Right renal cortex interstitium (tissue), 3 donors: ENCODE measurements at places on chromosomes 3 and 15. TPM values are rescaled to one million over a fixed set of nuclear protein-coding genes. Genes with fewer than 3 reads are reported as not detected.
A peak's percentile ranks its signal among the peaks of the same experiment; 100 is the strongest.

GRCh38 chr15:48751595-48751994 lies 59.3 kb downstream of the CEP152 start:
- DNase-seq = no peak

- no peak for DNase-seq
These were observed 326.4 kb upstream of the ARL6 start for GRCh38 chr3:97438131-97438530.

GRCh38 chr3:12574661-12575060 lies 17.8 kb downstream of the MKRN2 start:
- no peak for DNase-seq

Gene MCF2L2
- polyA plus RNA-seq = 0.71 TPM

Gene TNFSF10
- 44.3 TPM for polyA plus RNA-seq

GRCh38 chr3:113977822-113978221 lies 30.0 kb downstream of the ZDHHC23 start:
- no peak for DNase-seq

GRCh38 chr3:17678116-17678741 lies 64.2 kb downstream of the TBC1D5 start:
- DNase-seq = no peak

- DNase-seq = no peak
These were observed 312.1 kb upstream of the CHRM5 start for GRCh38 chr15:33656168-33656567.

Gene CGNL1
- polyA plus RNA-seq = 70.8 TPM

DNA sequence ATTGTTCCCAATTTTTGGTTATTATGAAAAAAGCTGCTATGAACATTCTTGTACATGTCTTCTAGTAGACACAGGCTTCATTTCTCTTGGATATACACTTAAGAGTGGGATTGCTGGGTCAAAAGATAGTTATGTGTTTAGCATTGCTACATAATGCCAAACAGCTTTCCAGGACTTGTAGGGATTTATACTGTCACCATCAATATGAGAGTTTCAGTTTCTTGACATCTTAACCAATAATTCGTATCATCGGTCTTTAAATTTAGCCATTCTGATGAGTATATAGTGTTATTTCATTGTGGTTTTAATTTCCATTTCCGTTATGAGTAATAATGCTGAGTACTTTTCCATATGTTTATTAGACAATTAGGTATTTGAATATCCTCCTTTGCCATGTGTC lies 190.3 kb upstream of the PFN2 start:
- DNase-seq = no peak

- DNase-seq = peak; percentile 4
These were observed 203.2 kb upstream of the PPP2R3A start for GRCh38 chr3:135762188-135762856.

GRCh38 chr3:54056521-54056920 lies 65.8 kb upstream of the CACNA2D3 start:
- DNase-seq = no peak

DNA sequence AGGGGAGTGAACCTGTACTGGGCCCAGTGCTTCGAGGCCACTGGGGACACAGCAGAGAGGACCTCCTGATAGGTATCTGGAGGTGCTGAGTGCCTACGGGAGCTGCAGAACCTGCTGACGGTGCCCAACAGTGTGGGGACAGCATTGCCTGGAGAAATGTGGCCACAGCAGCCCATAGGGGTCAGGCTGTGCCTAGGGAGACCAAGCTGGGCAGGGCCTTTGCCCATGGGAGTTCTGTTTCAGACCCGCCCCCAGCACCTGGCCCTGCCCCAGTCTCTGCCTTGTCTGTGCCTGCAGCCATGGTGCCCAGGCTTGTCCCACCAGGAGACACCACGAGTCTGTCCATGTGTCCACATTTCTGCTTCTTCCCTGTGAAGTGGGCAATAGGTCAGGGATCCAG lies 15.3 kb upstream of the RPL32 start:
- DNase-seq = no peak

GRCh38 chr3:149586871-149587270 lies 71.0 kb downstream of the WWTR1 start:
- no peak for DNase-seq

Gene PLSCR2
- 0.74 TPM for polyA plus RNA-seq

DNA sequence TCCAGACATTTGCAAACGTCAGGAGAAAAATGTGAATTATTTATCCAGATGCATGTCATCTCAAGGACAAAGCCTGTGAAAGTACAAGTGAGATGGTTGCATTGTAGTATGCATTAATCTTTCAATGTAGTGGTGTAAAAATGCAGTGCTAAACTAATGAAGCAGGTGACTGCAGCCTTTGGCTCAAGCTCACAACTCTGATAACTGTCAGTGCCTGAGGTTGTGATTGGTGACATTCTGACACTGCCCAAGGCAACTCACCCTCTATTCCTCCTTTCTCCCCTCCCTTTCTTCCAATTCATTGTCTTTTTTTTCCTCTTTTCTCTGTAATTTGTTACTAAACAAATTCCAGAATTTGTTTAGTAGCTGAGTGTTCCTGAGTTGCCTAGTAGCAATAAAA lies 20.0 kb upstream of the TMOD3 start:
- DNase-seq = no peak

GRCh38 chr15:100192097-100193080 lies 149.4 kb downstream of the ADAMTS17 start:
- no peak for DNase-seq

Gene CHRM5
- polyA plus RNA-seq = 0.07 TPM

- no peak for DNase-seq
These were observed 27.4 kb upstream of the SNTN start for GRCh38 chr3:63624941-63625560.

GRCh38 chr3:9779721-9780457 lies 10.1 kb upstream of the CAMK1 start:
- no peak for DNase-seq

Gene GOLGA6L1
- not detected for polyA plus RNA-seq

DNA sequence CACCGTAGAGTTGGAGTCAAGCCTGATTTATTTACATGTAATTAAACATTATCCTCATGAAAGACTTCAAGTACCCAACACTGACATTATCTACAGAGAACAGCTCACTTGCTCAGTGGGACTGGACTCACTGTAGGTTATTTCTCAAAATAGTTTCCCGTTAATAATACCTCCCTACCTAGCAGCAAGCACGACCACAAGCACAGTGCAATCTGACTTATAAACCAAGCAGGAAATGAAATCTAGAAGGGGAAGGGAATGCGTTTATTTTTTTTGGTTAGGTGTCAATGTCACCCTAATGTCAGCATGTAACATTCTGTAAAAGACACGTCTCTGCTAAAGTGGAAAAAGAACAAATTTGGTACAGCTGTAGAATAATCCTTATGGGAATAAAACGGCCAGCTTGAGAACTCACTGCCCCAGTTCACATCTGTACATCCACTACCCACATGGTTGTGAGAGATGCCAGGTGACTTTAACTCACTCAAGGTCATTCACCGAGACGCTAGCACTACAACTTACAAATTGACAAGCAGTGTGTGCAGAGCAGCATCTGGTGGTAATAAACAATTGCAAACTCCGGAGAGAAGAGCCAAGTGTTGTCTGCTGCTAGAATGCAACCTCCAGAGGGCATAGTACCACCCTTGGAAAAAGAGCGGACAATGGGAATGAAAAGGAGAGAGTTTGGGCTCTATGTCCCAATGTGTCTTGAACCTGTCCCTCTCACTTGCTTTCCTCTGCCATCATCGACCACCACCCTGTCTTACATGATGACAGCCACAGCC lies 242.5 kb downstream of the CADPS start:
- no peak for DNase-seq

GRCh38 chr3:162546910-162547309 lies 1050.3 kb downstream of the OTOL1 start:
- DNase-seq = no peak

- no peak for DNase-seq
These were observed 7.3 kb downstream of the CYP19A1 start for GRCh38 chr15:51331141-51331540.

DNA sequence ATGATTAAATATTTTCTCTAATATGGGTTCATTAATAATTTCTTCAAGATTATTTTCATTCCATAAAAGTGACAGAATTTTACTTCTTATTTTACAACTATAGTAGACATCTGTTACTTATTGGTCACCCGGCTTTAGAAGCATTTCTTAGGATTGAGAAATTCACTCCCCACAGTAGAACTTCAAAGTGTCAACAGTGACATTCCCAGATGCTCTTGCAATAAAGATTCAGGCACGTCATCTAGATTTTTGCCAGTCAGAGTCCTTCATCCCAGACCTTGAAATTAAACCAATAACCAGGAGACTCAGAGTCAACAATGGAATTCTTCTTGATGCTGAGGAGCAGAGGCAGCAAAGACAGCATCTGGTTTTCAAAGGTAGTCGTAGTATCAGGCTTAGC lies 190.8 kb downstream of the VGLL3 start:
- no peak for DNase-seq

DNA sequence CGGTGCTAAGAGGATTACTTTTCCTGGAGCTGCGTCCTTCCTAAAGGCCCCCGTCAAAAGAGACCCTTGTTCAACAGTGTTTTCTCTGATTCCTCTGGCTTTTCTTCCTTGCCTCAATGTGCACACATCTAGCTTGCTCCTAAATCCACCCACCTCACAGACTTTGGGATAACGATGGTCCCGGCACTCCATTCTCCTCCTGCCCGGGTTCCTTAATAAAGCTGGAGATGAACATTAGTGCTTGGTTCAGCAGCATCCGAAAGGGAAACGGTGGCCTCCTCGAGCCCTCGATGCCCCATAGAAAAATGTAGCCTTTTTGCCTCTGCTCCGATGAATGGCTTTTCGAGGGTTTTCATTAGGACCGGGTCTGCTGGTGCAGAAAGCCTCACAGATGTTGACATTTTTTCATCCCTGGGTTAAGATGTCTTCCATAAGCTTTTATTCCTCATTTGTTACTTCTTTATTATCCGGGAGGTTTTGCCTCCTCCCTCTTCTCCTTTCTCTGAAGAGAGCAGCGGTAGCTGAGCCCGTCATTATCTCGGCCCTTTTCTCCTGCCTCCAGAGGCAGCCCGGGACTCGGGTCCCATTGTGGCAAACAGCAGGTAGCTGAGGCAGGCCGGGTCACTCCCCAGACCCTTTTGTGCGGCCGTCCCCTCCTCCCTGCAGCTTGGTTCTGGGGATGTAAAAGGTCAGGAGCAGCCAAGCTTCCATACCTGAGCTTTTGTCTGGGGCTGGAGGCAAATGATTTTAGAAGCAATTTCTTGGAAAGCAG lies 64.6 kb downstream of the CPN2 start:
- no peak for DNase-seq

DNA sequence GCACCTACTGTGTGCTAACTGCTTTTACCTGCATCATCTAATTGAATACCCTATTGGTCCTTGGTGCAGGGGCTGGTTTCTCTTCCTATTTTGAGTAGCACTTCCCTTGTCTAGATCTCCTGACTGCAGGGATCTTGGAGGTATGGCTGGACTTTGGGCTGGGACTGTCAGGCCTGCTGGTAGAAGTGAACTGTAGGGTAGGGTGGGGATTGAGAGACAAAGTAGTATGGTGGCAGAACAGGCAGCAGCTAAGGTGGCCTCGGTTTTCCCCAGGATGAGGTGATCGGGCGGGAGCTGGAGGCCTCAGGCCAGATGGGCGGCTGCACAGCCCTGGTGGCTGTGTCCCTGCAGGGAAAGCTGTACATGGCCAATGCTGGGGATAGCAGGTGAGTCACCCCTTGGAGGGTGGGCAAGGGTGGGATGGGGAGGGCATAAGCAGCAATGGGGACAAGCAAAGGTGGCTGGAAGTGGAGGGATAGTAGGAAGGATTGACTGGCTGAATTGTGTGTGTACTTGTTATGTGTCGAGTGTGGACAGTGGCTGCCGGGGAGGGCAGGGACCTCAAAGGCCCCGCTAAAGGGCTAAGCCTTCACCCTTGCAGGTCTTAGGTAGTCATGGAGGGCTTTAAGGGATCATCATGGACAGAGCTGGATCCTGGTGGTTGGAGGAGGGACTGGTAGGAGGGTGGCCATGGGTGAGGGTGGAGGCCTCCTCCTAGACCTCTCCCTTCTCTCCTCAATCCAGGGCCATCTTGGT lies 2.0 kb downstream of the PPM1M start:
- no peak for DNase-seq

Gene GOLGA6A
- polyA plus RNA-seq = 0.26 TPM

DNA sequence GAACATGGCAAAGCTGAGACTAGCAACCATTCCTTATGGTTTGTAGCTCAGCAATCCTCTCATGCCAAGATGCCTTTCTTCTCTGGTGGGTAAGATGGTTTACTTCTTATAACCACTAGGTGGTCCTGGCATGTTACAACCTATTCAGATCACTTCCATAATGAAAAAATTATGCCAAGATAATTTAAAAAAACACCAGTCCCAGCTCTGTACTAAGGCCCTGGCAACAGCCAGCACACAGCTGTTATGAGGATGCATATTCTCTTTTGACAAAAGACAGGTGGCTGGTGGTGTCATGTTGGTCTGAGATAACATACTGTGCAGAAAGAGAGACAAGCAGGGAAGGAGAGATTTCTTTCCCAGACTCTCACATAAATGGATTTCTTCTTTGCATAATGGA lies 65.7 kb upstream of the FRMD4B start:
- no peak for DNase-seq
